Right ventricle myocardium inferior (tissue), 1 donor: ENCODE measurements at places on chromosomes 12 and 14. TPM values are rescaled to one million over a fixed set of nuclear protein-coding genes. Genes with fewer than 3 reads are reported as not detected.

GRCh38 chr14:105268736-105269354, 20.5 kb downstream of the BTBD6 start:
- DNase-seq = no peak

GRCh38 chr14:100568164-100568997, 18.8 kb downstream of the BEGAIN start:
- DNase-seq = no peak

DNA sequence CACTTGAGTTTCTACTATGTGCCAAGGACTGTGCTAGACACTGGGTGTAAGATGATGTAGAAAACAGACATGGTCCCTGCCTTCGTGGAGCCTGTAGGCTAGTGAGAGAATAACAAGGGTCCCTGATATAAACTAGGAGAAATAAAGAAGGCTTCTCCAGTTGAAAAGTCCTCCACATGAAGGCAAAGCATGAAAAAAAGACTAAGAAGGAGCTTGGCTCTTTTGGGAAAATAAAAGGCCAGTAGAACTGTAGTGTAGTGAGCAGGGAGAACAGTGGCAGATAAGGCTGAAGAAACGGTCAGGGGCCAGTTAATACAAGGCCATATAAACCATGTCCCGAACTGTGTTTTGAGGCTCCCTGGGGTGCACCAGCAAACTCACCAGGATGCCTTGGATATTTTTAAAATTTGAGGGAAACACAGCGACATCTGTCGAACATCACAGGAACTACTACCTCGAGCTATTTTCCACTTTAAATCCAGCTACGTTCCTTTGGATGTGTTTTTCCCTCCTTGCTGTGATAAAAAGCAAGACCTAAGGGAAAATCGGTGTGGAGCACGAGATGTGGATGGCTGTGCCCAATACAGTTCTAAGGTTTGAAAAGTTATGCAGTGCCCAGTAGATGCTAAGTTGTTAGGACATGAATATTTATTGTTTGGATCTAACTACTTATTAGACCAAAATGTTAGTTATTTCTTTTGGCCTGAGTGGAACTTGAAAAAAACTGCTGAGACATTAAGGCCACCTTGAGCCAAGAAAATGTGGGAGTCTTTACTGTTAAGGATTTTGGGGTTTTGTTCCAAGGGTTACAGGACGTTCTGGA, 8.5 kb upstream of the CFL2 start:
- DNase-seq = no peak

KLRC1 gene
- total RNA-seq = not detected

TMTC1 gene
- 33.8 TPM for total RNA-seq

PTPRR gene
- 1.2 TPM for total RNA-seq

DNA sequence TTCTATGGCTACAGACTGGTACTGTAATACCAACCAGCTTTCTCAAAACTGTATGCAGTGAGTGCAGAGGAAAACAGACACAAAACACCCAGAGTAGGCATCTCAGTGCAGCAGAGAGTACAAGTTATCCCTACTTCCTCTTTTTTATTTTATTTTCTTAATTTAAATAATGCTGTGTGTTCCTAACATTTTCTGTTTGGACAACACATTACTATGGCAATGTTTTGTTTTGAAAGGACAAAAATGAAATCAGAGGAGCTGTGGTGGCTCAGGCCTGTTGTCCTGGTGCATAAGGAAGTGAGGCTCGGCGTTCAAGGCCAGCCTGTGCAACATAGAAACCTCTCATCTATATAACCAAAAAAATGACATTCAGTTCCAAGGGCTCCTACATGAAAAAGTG, 33.7 kb upstream of the SELPLG start:
- peak; percentile 79 for DNase-seq

DNA sequence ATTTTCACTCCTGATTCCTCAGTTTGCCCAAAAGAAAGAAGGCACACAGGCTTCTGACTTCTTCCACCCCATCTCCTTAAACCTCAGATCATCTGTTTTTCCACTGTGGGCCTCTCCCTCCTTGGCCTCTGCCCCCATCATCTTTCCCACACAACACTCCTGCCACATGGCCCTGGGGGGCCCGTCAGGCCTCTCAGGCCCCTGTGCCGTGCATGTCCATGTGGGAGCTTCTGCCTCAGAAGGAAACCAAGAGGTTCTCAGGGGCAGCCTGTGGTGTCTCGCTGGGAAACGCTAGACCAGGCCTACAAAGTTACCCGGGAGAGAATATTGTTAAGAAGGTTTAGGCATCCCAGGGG, 8.0 kb downstream of the KLHL33 start:
- DNase-seq = peak; percentile 45

PROX2 gene
- total RNA-seq = not detected

DNA sequence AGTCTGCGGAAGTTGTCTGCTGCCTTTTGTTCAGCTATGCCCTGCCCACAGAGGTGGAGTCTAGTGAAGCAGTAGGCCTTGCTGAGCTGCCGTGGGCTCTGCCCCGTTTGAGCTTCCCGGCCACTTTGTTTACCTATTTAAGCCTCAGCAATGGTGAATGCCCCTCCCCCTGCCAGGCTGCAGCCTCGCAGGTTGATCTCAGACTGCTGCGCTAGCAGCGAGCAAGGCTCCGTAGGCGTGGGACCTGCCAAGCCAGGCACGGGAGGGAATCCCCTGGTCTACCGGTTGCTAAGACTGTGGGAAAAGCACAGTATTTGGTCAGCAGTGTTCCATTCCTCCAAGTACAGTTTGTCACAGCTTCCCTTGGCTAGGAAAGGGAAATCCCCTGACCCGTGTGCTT, 143.6 kb downstream of the DYRK2 start:
- DNase-seq = no peak

- DNase-seq = no peak
These were observed 2.8 kb downstream of the SLC38A2 start for GRCh38 chr12:46369474-46370379.

GRCh38 chr14:35044939-35045797, 904 bp upstream of the FAM177A1 start:
- no peak for DNase-seq

GNB3 gene
- 4.0 TPM for total RNA-seq

DNA sequence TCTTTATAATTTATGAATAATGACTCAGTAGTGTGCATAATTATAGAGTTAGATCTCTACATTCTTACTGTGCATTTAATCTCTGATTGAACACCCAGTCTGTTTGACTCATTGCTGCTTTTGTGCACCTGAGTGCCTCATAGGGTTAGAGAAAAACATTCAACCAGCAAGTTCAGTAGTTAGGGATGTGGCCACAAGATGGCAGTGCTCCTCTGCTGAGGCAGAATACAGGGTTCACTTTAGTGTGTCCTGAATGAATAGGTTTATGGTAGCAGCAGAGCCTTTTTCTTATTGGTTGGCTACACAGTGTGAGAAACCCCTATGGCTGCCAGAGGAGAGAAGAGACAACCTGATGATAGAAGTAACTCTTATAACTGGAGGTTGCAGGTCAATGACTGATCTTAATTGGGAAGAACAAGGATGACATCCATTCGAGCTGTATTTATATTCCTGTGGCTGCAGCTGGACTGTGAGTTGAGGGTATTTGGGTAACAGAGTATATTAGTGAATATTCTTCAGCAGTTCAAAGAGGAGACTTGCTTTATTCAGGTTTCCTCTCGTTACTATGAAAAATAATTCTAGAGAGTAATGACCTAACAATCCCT, 194.9 kb upstream of the OR4E1 start:
- DNase-seq = no peak

DNA sequence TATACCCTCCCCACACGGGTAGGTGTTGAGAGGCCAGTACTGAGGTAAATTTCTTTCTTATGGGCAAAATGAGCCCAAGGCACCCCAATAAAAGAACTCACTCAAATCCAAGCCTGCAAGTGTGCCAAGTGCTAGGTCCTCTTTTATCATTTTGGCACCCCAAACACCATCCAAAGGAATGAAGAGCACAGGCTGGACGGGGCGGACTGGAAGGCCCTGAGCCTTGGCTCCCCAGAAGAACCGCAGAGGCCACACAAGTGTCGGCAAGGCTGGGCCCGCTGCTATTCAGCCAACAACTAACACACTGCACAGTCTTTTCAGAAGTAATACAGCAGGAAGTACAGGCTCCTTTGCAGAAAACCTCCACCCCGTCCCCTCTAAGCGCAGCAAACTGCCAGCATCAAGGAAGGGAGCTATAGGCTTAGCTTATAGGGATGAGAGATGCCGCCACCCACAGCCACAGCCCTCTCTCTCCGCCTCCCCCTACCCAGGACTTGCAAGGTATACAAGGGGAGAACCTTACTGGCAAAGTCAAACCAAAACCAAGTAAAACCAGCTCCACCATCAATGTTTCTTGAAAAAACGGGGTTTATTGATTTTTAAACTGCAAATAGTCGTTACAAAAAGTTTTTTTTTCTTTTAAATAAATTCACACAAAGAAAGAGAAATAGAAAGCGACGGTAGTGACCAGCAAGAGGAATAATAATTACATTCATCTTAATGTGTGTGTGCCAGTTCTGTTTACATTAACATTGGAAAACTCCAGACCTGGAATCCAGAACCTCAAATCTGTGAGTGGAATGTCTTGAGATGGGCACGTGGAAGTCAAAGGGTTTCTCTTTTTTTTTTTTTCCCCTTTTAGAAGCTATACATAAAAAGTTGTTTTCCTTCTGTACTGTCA, 5.5 kb downstream of the ZFP36L1 start:
- DNase-seq = no peak

DNA sequence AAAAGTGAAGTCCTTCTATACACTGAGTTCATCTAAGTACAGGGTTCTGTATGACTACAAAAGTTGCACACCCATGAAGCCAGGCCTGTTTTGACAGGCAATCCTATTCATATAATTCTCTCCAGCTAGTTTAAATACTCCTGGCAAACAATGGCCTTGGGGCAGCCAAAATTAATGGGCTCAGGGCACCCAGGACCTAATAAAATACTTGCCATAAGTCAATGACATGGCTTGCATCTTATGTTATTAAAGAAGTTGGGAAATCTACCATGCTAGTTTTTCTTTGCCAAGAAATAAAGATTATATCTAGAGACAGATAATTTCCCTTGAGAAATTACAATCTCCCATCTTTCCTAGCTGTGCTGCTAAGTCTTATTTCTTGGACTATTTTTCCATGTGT, 11.1 kb upstream of the TMTC1 start:
- no peak for DNase-seq

TAS2R10 gene
- not detected for total RNA-seq

- DNase-seq = no peak
These were observed 28.1 kb downstream of the CFAP251 start for GRCh38 chr12:121946313-121947025.

DAO gene
- total RNA-seq = not detected

DPF3 gene
- 27.3 TPM for total RNA-seq
